Stimulated activated CD8-positive, alpha-beta memory T cell treated with anti-CD3 and anti-CD28 coated beads, Interleukin-2, amount 100 ng/mL, for 1 hour (primary cell): ENCODE measurements at places on chromosomes 11 and 22.

GRCh38 chr22:45308957-45309421 is 745 bp upstream of the FAM118A start:
- no peak for DNase-seq

- DNase-seq = no peak
These were observed 35.6 kb upstream of the TMEM123 start for GRCh38 chr11:102488208-102488607.

GRCh38 chr11:33177676-33178336 is 16.5 kb upstream of the CSTF3 start:
- no peak for DNase-seq

- no peak for DNase-seq
These were observed 111.4 kb downstream of the COMMD9 start for GRCh38 chr11:36177836-36178235.

- no peak for DNase-seq
These were observed 8.8 kb upstream of the UBASH3B start for GRCh38 chr11:122646549-122647340.
